Common myeloid progenitor, CD34-positive (primary cell): ENCODE measurements at places on chromosomes 4 and X.

GRCh38 chrX:56785442-56785841, 56.4 kb downstream of the NBDY start:
- no peak for DNase-seq

- DNase-seq, result no peak
These were observed 324.7 kb downstream of the LDB2 start for GRCh38 chr4:16573739-16574138.

DNA sequence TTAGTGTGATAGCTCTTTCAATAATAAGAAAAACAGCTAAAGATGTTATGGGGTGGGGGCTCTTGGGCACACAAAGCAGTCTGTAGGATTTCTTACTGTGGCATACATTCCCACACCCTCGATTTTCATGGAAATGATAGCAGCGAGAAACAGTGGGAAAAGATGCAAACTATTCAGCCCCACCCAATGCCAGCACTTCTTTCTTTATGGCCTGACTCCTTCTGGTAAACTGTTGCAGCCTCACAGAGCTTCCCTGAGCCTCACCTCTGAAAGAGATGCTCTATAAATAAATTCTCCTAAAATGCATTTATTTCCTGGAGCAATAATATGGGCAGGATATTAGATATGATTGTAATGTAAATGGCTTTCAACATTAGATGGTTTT, 910 bp downstream of the ANK2 start:
- DNase-seq, result no peak

DNA sequence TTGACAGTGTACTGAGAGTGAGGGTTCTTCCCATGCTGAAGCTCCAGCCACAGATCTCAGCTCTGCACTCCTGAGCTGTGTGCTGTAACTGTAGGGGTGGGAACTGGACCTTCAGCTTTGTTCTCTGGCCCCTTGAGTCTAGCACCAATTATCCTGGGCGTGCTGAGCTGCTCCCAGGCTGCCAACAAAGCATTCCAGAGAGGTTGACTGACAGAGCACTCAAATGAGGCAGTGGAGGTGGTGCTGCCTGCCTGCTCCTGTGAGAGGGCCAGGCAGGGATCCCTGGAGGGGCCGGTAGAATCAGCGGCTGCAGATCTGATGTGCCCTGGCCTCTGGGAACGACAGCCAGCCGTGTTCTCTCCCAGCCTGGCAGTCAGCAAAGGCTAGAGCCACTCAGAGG, 375.7 kb upstream of the AADAT start:
- DNase-seq, result no peak

DNA sequence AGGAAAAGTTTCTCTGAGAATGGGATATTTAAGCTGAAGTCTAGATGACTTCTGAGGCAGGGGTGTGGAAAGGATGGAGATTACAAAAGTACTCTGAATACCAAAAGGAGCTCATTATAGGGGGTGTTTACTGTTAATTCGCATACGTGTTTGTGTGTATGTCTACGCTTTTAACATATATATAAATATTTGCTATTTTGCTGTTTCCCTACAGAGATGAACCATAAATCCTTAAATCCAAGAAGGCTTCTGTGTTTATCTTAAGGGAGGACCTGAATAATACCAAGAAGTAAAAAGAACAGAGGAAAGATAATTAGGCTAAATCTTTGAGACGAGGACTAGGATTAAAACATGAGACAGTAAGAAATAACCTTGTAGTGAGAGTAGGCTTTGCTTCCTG, 166.0 kb downstream of the ARAP2 start:
- DNase-seq, result no peak

- DNase-seq, result peak; percentile 29
These were observed 968 bp downstream of the GPRIN3 start for GRCh38 chr4:89306486-89307177.

DNA sequence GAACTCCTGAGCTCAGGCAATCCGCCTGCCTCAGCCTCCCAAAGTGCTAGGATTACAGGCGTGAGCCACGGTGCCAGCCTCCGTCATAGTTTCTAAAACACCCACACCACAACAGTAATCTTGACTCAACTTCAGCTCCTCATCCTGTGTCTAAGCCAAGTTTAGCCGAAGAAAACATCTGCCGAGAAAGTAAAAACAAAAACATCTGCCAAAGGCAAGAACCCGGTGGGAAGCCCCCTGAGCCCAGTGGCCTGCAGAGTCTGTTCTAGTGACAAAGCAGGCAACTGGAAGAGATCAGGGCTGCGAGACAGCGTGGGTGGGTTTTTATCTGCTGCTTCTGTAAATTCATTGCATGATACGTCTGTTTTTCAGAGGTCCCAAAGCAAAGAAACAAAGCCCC, 26.6 kb upstream of the CD99 start:
- DNase-seq, result no peak

DNA sequence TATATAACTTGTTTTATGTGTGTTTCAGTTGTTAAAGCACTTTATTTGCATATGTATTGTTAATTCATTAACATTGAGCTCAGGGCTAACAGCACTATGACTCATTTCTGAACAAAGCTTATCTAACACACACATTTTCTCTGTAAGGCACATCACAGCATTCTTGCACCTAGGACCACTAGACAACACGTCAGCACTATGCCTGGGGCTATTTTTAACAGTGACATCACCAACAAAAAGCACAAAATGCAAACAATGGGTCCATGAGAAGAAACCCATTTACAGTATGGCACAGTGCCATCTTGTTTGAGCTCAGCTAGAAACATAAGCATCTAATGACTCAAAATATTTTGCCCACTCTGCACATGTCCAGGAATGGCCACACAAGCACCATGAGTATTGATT, 124.4 kb downstream of the RELL1 start:
- no peak for DNase-seq

GRCh38 chr4:1658146-1658545, 26.0 kb downstream of the FAM53A start:
- DNase-seq, result no peak

DNA sequence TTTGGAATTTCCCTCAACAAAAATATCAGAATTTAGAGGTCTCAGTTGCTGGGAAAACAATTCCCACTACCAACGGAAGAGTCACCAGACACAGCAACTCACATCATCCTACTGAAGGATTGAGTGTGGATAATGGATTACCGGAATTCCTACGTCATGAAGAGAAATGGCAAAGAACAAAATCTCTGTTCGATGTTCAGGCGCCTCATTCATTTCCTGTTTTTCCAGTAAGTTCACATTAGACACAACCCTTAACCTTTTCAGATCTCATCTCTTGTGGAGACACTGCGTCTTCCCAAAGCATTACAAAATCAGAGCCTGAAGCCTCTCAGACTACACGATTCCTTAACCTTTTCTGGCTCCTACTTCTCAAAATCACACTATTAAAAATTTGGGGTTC, 58.5 kb upstream of the CPEB2 start:
- DNase-seq, result no peak

DNA sequence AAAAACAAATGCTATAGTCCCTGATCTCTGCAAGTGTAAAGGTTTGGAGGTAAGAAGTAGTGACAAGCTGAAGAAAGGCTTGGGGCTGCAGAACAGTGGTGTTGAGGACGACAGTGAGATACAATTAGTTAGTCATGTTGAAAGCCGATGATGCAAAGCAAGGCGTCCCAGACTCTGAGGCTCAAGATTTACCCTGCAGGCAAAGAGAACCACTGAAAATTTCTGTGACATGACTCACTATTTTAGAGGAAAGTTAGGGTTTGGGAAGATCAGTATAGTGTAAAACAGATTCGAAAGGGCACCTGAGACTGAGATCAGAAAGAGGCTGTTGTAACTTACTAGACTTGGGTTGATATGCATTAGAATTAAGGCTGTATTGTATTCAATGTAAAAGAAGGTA, 281.3 kb upstream of the FTHL17 start:
- DNase-seq, result no peak

- no peak for DNase-seq
These were observed 71.6 kb upstream of the NFKB1 start for GRCh38 chr4:102429553-102429952.

- no peak for DNase-seq
These were observed 321.5 kb downstream of the NLGN4X start for GRCh38 chrX:5907207-5907606.

GRCh38 chr4:52250154-52250553, 199.1 kb downstream of the SPATA18 start:
- DNase-seq, result peak; percentile 10

DNA sequence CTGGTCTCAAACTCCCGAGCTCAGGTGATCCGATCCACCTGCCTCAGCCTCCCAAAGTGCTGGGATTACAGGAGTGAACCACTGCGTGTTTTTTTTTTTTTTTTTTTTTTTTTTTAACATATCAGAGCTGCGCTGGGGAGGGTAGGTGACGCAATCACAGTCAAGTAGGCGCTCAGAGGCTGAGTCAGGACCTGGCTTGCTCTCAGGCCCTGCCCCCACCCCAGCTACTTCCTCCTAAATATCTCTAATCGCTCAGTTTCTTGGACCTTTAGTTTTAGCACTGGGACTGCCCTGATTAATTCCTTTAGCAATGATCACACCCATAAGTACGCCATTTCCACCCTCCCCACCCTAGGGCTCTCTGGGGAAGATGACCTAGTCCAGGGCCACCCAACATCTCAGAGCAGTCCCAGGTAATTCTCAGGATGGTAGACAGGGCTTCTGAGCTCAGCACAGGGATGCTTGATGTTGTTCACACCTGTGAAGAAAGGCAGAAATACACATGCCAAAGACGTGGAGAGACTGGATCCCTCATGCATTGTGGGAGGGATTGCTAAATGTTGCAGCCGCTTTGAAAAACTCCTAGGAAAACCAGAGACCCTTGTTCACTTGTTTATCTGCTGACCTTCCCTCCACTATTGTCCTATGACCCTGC, 50.2 kb downstream of the DDX3X start:
- peak; percentile 82 for DNase-seq

DNA sequence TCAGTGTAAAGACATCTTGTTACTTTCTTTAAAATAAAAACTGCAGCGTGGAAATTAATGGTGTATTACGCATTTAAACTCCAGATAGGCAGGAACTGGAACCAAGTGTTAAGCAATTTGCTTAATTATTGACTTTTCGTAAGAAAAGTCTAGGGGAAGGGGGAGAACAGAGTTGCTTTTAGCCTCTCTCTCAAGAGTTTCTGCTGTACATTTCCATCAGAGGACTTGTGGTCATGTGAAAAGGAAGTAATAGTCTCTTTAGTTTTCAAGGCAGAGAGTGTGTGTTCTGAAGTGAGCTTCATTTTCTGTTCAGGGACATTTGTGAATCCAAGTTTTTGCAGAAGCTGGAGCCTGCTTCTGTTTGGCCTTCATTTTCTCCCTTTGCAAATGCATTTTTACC, 127.2 kb downstream of the UBE2K start:
- no peak for DNase-seq

DNA sequence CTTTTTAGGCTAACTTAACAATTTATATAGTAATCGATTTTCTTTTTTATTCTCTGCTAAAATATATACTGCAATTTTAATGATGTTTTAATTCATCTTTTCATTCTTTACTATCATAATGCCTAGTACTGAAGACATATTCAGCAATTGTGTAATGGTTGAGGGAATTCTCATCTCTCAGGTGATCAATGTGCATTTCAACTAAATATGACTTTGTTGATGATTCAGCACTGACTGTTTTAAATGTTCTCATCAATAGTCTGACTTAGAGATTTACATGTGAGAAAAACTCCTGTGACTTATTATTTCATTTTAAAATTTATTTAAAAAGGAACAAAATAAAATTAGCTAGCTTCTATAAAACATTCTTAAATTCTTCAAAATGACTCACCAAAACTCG, 1450.3 kb downstream of the STIM2 start:
- DNase-seq, result no peak

GRCh38 chr4:183610033-183610432, 49.0 kb downstream of the RWDD4 start:
- no peak for DNase-seq

GRCh38 chrX:34238896-34239295, 106.8 kb upstream of the FAM47A start:
- DNase-seq, result no peak

GRCh38 chr4:133320576-133321170, 171.6 kb downstream of the PCDH10 start:
- DNase-seq, result peak; percentile 1

GRCh38 chr4:76515975-76516843, 81.2 kb downstream of the SHROOM3 start:
- no peak for DNase-seq

- peak; percentile 21 for DNase-seq
These were observed 1276.1 kb downstream of the PCDH7 start for GRCh38 chr4:31995943-31996901.

GRCh38 chrX:47047989-47048388, 30.3 kb upstream of the RGN start:
- no peak for DNase-seq

DNA sequence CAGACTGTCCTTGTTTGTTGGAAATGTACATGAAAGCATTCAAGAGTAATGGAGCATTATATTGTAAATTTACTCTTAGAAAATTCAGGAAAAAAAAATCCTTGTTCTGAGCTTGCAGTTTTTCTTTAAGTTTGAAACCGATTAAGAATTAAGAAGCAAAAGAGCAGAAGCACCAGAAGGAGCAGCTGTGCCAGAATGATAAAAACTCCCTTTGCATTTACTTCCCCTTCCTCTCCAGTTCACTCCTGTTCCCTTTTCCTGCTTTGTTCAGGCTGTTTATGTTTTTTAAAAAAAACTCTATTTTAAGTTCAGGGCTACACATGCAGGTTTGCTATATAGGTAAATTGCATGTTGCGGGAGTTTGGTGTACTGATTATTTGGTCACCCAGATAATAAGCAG, 90.3 kb downstream of the ATOH1 start:
- DNase-seq, result peak; percentile 51

DNA sequence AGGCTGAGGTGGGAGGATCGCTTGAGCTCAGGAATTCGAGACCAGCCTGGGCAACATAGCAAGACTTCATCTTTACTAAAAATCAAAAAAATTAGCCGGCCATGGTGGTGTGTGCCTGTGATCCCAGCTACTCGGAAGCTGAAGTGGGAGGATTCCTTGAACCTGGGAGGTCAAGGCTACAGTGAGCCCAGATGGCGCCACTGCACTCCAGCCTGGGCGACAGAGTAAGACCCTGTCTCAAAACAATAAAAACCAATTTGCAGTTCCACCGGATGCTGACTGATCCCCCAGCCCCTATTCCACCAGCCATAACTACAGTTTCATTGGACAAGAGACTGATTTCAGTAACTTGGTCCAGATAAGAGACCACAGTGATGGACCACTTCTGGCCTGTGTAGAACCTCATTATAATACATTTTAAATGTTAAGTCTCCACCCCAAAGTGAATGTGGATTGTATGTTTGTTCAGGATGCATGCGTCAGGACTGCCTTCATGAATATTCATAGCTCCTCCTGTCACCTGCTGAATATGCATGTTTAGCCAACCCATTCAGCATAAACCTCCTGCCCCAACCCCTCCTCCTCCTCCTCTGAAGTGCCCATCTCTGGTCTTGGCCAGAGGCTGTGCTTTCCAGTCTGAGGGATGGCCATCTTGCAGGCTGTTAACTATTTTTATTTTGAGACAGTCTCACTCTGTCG, 2.3 kb upstream of the SLBP start:
- DNase-seq, result no peak
